ENCODE measurements at places on chromosomes 6 and 20. TPM values are rescaled to one million over a fixed set of nuclear protein-coding genes. Genes with fewer than 3 reads are reported as not detected.
A peak's percentile ranks its signal among the peaks of the same experiment; 100 is the strongest.

DNA sequence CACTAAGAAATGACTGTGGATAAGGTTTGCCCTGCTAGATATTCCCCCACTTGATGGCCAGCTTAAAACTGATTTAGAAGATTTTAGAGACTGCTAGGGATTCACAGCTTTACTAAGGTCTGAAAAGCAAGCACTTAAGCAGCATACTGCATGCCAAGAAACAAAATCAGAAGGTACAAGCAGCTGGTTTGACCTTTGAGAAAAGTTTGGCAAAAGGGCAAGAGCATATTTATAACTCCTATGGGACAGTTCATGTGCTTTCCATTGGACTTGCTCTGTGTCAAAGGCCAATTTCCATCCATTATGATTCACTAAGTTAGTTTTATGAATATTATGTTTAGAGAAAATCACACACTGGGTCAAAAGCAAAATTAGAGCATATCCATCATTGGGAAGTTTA is 402.8 kb downstream of the PKHD1 start:
- no peak for DNase-seq

DNA sequence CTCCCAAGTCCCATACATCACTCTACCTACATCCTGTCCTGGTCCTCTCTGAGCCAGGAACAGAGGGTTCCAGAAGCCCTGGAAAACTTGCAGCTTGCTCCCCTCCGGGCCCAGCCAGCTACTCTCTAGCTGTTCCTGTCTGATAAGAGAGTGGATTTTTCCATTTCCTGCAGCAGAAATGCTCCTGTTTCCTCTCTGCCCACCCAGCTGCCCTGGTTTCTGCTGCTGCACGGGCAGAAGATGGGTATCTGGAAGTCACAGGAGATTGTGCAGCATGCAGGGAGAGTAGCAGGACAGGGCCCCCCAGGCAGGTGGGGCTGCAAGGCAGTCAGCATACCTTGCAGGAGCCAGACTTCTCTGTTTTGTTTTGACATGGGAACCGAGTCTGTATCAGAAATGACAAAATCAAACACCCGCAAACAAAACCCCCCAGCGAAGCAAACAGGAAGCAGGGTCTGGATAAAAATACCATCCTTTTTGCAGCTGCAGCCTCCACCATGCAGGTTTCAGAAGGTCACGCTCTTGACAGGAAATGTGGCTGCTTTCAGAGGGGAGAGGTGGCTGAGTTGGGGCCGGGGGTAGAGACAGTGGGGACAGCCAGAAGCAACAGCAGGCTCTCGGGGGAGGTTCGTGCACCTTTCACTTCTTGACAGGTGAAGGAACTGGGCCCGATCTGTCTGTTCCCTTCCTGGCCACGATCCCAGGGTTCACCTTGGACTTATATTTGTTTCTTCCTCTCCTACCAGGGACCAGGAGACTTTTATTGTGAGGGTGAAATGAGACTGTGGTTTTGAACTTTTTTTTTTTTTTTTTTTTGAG is 50.8 kb upstream of the FAM83D start:
- DNase-seq, result no peak

- DNase-seq, result peak; percentile 97
These were observed 131.3 kb downstream of the GJA10 start for GRCh38 chr6:90025523-90026061.

DNA sequence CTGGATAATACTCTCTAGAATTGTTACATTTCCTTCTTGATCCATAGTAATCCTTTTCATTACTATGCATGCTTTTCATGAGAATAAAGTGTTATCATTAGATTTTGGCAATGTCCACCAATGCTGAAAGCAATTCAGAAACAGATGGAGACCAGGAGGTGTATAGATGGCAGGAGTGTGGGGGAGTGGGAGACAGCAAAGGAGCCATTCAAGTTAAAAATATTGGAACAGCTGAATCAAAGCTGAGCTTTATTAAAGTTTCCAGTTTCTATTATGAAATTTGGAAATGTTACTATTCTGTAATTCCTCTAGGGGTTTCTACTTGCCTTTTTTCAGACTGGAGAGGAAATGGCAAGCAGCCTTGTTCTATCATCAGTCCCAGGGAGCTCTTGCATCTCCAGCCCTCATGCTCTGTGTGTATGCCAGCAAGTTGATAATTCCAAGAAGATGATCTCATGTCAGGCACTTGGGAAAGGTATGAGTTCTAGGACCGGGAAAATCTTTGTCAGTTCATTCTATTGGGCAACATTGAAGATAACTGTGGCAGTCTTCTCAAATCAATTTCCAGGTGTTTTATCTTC is 228.0 kb downstream of the CD109 start:
- peak; percentile 53 for DNase-seq

GRCh38 chr6:116695401-116695800 is 14.4 kb downstream of the KPNA5 start:
- DNase-seq, result no peak

DNA sequence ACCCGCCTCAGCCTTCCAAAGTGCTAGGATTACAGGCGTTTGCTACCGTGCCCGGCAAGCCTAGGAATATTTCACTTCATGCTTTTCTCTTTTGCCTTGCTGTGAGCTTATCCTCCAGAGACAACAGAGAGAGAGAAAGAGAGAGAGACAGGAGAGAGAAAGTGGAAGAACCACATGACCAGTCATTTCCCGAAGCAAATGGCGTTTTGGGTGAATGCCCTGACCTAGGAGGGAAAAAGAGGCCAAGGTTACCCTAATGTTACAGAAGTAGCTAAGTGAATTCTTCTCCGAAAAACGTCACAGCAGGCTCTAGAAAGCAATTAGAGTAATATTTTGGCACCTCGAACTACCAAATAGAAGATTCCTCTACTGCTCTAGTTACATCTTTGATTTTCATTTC is 9.1 kb downstream of the SGK1 start:
- DNase-seq, result no peak

DNA sequence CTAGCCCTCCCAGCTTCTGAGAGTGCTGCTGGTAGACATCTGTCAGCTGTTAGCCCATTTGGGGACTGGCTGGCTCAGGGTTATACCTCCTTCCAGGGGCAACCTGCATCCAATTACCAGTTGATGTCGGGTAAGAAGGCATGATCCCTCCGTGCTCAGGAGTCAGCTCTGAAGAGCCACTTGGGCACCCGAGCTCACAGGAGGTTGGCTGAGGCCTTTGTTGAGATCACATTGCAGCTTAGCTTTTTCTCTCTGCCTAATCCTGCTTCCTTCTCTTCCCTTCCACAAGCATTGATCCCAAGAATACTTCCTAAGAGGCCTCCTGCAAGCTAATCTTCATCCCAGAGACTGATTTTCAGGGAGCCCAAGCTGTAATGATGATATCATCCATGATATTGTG is 35.5 kb downstream of the SCP2D1 start:
- DNase-seq, result no peak

- no peak for DNase-seq
These were observed 326.7 kb upstream of the MAN1A1 start for GRCh38 chr6:119676230-119676629.

Gene RIOK1
- total RNA-seq, result 27.2 TPM

Gene SMOC2
- total RNA-seq, result not detected
